ENCODE measurements at places on chromosomes 1 and 21.
A peak's percentile ranks its signal among the peaks of the same experiment; 100 is the strongest.

GRCh38 chr1:14607295-14607694, 8.8 kb downstream of the KAZN start:
- DNase-seq = no peak

DNA sequence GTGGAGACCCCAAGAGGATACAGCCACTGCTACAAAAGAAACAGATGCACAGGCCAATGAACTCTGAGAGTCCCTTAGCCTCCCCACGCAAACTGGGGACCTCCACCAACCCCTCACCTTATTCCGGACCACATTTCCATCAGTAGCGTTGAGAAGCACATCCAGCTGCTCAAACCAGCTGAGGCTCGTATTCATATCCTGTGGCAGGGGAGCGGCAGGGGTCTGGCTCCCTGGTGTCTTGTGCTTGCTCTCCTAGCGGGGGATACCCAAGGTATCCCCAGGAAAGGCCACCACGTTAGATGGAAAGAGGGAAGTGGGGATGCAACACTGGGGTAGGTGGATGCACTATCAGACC, 481 bp downstream of the CCDC163 start:
- DNase-seq = no peak

DNA sequence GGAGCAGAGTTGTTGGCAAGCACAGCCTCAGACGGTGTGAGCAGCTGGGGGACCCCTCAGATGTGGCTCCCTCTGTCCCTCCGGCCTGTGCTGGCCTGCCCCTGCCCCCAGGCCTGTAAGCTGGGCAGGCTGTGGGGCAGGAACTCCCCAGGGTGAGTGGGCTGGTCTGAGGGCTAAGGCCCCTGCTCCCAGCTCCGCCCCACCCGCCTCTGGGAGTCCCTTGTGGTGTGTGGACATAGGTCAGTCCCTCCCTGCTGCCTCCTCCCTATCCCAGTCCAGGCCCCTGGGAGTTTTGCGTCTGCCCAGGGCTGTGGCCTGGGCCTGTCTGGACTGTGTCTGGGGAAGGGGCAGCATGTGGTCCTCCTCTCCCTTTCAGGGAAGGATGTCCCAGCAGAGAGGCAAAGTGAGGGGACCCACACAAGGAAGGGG, 3.6 kb upstream of the VWA1 start:
- peak; percentile 65 for DNase-seq

DNA sequence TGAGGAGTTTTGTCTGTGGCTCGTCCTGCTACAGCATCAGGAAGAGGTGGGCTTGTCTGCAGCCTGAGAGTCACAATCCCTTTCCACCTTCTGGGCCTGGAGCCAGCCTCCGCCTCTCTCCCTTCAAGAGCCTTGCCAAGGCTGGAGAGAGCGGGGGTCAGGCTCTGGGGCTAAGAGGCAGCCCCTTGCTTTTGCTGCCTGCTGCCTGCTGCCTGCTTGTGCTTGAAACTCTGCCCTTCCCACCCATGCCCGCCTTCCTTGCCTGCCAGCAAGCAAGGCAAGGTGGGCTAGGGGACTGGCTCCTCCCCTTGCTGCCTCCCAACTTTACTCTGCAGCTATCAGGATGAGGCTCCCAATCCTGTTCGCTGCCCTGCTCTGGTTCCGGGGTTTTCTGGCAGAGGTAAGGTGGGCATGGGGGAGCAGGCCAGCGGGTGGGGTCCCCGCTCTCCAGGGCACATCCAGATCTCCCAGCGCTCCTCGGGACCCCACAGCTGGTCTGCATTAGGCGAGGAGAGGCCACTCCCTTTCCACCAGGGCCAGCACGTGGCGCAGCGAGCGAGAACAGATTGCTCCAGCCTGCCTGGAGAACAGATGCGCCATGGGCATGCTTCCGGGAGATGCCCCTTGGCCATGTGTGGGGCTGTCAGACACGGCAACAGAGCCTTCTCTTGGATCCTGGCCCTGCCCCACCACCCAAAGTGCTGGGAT, 7.5 kb upstream of the PTPN7 start:
- peak; percentile 82 for DNase-seq

- no peak for DNase-seq
Observed at GRCh38 chr1:40848530-40849189, 13.5 kb downstream of the CITED4 start.

DNA sequence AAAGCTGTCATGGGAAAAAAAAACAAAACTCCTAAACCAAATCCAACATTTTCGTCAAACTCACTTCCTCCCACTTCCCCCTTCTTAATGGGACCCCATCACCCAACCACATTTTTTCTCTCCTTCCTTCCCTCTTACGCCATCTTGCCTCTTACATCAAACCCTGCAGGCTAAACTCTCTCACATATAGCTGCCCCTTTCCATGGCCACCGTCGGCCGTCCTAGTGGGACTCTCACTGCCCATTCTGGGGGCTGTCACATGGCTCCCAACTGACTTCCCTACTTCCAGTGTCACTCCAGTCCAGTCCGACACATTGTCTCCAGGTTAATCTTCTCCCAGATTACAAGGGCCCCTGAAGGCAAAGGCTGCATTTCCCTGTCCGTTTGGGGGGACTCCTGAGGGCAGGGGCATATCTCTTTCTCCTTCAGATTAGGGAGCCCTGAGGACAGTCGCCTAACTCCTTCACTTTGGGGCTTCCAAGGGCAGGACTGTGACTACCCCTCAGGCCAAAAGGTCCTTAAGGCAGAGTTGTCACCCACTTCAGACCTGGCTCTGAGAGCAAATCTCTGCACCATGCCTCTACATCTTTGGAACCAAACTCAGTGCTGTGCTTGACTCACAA, 658 bp downstream of the UBXN11 start:
- DNase-seq = no peak

DNA sequence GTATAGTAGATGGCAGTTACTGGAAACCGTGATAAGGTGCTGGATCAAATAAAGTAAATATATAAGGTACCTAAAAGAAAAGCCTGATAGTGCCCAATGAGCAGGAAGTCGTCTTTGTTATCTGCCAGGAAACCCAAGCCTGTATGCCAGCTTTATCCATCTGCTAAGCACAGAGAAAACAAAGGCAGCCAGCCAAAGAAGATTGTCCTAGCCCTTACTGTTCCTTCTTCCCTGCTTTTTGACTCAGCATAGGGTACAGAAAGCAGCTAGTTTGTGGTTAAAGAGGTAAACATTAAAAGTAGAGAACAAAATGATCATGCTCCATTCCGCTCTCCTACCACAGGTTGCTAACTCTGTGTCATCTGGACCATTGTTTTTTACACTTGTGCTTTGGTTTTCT, 10.1 kb downstream of the KRTAP22-2 start:
- DNase-seq = no peak

GRCh38 chr1:54537611-54538010, 10.4 kb upstream of the ACOT11 start:
- DNase-seq = no peak

DNA sequence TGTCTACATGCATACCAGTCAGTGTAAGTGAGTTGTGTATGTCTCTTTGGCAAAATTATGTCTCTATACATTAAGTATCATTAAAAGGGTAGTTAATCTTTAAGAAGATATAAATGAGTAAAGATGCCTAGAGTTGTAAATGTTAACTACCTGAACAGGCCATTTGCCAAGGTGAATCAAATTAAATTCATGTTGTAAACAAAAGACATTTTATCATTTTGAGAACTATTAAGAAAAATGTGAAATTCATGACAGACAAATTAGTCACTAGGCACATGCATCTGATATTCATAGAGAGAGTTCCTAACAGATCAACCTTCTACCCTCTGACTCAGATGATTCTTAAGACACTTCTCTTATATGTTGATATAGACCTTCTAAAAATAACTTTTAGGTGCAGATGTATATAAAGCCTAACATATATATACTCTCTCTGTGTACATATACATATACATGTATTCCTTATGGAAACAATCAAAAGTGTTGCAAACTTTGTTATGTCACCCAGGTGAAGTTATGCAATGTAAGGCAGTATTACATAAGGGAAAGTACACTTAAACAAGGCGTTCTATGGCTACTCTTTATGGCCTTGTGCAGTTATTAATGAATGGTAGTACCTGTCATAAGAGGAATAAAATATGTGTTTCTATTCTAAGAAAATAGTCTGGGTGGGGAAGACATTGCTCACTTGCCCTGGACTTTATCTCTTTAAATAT, at the start of gene TMPRSS15:
Gene TMPRSS15, minus strand, starts transcription at position 51 of the 716 bp plus-strand sequence. CDS start 163 bp downstream, outside the sequence.
- no peak for DNase-seq

DNA sequence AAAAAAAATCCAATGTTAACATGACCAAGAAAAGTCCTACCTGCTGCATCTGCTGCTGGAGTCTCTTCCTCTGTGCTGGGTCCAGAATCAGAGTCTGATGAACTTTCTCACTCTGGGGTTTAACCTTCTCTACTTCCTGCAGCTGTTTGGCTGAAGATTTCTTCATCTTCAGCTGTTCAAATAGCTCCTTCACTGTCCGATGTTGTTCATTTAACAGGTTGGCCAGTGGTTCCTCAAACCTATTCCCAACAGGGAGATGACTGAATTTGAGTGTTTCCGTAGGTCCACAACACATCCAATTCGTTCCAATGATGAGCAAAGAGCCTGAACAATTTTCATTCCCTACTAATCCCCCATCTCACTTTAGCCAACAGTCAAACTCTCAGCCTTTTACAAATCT, 79.4 kb downstream of the GON4L start:
- peak; percentile 49 for DNase-seq

Data from right hindlimb (tissue), 1 donor.